ENCODE measurements at places on chromosomes 16 and 17.

- DNase-seq = no peak
These were observed 10.2 kb downstream of the CBX4 start for GRCh38 chr17:79829004-79829403.

- DNase-seq = no peak
These were observed 18.5 kb downstream of the WDR45B start for GRCh38 chr17:82629748-82630147.

DNA sequence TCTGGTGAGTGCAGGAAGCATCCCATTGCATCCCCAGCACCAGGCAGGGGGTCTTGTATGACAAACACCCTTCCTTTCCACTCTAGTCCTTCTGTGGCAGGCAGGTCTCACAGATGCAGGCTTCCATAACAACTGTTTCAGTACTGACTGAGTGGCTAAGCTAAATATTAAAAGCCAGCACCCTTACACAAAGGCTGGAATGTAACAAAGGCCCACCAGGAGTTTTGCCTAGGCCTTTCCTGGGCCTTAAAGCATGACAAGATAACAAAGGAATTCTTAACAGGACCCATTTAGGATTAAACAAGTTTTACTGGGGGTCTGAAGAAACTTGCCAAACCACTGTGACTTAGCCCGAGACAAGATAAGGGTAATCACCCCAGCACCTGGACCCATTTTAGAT lies 228.9 kb upstream of the RPL38 start:
- no peak for DNase-seq

DNA sequence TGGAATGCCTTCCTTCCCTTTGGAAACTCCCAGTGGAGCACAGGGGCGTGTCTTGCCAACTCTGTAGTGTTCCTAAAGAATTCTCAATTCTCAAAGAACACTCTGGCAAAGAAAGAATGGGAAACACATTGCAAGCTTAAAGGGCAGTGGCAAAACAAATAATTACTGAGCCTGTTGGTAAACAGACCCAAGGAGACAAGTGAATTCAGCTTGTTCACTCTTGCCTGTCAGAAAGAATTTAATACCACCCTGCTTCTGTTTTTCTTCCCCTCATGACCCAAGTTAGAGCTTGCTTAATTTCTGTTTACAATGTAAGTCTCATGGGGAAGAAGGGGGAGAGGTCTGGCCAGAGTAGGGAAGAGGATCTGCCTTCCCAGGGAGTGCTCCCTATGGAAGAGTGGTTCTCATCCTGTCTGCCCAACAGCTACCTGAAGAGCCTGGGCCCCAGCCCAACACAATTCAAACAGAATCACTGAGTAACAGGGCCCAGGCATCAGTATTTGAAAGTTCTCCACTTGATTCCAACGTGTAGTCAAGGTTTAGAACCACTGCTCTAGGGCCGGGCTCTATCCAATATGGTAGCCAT lies 386.0 kb downstream of the SLC39A11 start:
- DNase-seq = no peak

DNA sequence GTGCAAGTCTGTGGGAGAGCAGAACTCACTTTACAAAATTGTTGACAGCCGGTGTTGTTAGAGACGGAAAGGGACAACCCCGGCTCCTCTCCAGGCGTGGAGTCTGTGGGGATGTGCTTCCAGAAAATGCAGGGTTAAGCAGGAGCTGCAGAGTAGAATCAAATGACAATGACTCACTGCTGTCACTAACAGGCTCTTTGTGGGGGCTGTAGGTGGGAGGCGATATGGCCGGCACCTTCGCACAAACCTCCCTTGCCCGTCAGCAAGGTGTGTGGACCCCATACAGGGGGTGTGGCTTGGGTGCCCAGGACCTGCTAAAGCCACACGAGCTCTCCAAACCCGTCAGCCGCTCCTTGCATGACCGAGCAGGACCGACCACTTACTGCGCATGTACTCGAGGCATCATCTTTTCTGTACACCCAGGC lies 5.8 kb downstream of the PDK2 start:
- DNase-seq = peak; percentile 44

DNA sequence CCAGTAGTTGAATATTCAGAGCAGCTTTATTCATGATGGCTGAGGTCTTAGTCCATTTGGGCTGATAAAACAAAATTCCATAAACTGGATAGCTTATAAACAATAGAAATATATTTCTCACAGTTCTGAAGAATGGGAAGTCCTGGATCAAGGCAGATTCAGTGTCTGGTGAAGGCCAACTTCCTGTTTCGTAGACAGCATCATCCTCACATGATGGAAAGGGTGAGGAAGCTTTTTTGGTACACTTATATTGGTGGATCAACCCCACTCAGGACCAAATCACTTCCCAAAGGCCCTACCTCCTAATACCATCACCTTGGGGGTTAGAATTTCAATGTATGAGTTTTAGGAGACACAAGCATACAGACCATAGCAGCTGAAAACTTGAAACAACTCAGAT lies 224.2 kb downstream of the CYB561 start:
- no peak for DNase-seq

- DNase-seq = no peak
These were observed 73.1 kb downstream of the KSR1 start for GRCh38 chr17:27529230-27529796.

DNA sequence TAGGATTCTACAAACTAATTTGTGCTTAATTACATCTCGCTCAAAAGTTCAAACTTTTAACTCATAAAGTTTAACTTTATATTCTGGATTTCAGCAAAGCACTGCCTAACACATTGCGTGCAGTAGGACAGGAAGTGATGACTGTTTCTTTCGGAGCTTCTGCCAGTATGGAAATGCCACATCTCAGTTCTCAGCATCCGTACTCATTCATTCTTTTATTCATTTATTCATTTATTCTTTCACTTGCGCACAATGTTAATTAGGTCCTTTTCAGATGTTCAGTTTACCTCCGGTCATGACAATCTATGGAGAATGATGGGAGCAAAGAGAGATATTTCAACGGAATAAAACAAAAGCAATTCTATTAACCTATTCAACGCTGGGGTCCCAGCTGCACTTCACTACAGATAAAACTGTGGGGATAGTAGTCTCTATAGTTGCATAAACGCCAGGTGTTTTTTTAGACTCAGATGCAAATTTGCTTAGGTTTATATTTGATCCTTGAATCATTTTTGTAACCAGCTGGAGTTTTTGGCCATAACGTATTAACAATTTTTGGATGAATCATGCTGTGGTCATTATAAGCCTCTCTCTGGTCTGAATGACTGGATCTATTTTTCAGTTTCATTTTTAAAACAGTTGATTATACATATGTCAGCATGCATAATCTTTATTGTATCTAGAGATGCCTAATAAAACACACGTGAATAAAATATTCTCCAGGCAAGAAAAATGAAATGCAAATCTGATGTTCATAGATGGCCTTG lies 143.9 kb downstream of the KCNJ2 start:
- DNase-seq = no peak

- DNase-seq = no peak
These were observed 216.2 kb downstream of the RBFOX1 start for GRCh38 chr16:7548796-7549318.

- peak; percentile 78 for DNase-seq
These were observed 34.7 kb downstream of the SBK1 start for GRCh38 chr16:28326881-28327610.

DNA sequence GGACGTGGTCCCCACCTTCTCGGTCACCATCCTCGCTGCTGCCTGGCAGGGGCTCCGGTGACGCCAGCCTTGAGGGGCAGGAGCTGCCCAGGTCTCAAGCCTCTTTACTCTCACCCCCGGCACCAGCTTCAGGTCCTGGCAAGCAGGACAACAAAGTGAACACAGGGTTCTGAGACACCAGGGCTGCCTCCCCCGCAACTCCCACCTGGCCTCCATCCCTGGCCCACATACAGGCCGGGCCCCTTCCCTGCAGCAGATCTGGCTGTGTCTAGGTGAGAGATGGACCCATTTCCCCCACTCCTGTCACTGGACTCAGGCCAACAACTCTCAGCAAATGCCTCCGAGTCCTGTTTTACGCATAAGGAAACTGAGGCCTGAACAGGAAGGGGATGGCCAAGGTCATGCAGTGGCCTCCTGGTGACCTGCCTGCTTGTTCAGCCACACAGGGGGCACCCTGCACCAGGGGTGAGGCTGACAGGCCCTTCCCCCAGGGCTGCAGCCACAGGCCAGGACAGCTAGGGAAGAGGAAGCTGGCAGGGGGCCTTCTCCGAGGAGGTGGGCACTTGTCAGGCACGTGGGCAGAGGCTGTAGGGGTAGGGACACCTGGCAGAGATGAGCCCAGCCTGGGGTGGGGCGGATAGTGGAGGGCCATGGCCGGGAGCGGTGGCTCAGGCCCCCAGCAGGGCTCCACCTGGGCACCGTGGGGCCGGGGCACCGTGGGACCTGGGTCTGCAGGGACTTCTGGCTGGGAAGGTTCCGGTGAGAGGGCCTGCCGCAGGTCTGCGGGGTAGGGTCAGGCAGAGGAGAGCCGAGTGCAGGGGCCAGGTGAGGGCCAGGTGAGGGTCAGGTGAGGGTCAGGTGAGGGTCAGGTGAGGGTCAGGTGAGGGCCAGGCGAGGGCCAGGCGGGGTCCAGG lies 46.7 kb upstream of the PVALEF start:
- DNase-seq = no peak

DNA sequence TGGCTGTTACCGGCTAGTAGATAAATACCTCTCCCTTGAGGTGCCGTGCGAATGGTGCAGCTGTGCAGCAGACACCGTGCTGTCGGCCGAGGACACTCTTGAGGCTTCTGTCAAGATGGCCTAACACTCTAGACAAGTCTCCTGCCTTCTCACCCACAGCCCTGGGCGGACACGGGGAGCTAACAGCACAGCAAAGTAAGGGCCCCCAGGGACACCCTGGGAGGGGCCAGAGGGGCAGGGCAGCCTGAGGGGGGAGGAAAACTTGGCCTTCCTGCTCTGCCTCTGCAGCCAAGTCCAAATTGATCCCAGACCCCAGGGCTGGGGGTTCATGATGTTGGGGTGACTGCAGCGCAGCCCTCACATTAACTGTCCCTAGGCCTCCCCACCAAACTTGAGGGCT lies 210.2 kb downstream of the RPTOR start:
- DNase-seq = no peak

DNA sequence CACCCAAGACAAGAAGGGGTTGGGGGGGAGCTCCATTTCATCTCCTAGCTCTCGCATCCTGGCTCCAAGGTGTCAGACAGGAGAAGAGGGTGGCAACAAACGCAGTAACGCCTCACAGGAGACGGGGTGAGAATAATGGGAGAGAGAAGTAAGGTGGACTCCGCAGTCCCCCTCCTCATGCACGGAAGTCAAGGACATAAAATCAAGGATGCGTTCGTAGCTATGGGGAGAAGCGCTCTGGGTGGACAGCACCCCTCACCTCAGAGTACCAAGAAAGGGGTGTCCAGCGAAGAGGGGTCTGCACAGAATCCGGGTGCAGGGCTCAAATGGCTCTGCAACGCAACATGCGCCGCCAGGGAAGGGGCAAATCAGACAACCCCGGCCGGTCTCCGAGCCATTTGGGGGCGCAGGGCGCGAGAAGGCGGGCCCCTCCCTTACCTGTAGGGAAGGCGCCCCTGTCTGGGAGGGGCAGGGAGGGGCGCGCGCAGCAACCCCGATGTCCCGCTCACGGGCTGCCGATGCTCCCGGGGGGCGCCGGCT lies 555 bp downstream of the HDAC5 start:
- no peak for DNase-seq

DNA sequence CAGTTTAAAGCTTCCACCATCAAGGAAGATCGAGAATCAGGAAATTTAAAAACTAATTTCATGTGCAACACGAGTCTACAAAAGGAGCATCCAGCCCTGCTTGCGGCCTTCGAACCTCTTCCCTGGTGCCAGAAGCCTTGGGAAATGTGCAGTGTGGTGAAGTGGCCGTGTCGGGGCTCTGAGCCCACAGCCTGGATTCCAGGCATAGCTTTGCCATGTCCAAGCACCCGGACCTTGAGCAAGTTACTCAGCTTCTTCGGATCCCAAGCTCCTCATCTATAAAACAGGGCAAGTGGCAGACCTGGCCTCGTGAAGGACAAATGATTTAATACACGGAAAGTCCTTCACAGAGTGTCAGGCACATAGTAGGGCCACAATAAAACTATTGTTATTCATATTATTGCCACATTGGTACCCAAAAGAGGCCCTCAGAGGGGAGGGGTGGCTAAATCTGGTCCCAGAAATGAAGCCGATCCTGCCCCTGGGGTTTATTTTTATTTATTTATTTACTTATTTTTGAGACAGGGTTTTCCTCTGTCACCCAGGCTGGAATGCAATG lies 34.8 kb downstream of the COTL1 start:
- DNase-seq = no peak

DNA sequence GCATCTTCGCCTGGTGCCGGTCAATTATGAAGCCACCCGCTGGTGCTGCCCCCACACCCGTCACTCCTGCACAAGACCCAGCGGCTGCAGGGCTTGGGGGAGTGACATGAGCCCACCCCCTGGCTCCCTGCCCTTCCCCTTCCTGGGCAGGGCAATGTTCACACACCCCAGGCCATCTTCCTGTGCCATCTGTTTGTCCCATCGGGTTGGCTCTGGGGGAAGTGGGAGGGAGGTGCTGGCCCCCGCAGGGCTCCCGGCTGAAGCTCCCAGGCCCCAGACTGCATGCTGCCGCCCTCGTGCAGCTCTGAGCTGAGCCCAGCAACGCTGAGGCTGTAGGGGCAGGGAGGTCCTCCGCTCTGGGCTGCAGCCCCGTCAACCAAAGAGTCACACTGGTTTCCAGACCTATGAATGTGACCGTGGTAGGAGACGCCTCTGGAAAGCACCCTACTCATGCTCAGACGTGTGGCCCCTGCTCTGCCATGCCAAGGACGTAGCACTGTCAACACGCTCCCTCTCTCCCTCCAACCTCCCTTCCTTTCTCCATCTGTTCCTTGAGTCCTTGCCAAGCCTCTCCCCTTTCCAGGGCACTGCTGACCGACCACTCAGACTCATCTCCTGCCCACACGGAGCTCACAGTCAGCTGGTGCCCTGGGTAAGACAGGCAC lies 140.4 kb downstream of the ENGASE start:
- no peak for DNase-seq

DNA sequence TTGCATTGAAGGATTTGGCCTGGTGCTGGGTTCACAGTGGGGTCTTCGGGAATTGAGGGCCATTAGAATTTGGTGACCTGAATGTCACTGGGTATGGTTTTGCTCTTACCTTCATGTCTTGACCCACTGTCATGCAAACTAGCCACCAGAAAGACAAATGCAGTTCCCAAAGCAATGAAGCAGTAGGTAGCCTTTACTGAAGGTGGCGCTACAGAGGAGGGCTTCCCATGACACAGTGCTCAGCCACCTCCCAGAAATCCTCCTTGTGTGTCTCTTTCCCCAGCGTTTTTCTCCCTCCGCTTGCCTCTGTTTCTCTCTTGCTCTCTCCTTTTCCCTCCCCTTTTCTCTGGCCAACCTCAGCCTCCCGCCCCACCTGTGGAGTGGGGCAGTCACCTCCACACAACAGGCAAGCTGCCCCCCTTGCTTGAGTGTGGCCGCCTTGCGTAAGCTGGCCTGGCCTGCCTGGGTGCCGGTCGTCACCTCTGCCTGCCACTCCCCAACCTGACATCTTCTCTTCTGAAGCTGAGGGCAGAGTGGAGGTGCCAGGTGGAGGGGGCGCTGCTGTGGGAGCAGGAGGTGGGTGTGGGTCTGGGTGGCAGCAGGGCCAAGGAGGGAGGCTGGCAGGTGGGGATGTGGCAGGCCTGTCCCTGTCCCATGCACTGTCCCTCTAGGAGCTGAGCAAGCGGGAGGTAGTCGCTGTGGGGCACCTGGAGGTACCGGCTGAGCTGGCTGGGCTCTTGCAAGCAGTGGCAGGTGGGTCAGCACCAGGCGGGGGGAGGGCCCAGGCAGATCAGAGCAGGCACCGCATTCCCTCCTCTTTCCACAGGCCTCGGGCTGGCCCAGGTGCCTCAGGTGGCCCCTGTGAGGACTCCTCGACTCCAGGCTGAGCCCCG lies 34.7 kb downstream of the MYO15A start:
- DNase-seq = peak; percentile 64

- DNase-seq = peak; percentile 93
These were observed 21.3 kb downstream of the OTOA start for GRCh38 chr16:21685034-21685455.

Data from iPS-NIHi11 (cell line).